ENCODE measurements at places on chromosomes 7 and 10. TPM values are rescaled to one million over a fixed set of nuclear protein-coding genes. Genes with fewer than 3 reads are reported as not detected.

- peaks cover 2% of the 10 kb centered on the region for H3K4me1 ChIP-seq
- no peaks in the 10 kb centered on the region for H3K27me3 ChIP-seq
- peak; percentile 86 for DNase-seq
- peak overlapping the region; percentile 14 for H3K27ac ChIP-seq
- H3K4me3 ChIP-seq: no peak overlapping the region
- no peaks in the 10 kb centered on the region for H3K36me3 ChIP-seq
Measured at GRCh38 chr10:10605551-10606081, 412.1 kb upstream of the CELF2 start.

- no peaks in the 10 kb centered on the region for H3K36me3 ChIP-seq
- no peaks in the 10 kb centered on the region for H3K27me3 ChIP-seq
- peak; percentile 90 for DNase-seq
- peaks cover 26% of the 10 kb centered on the region for H3K4me1 ChIP-seq
- no peak overlapping the region for H3K27ac ChIP-seq
- no peak overlapping the region for H3K4me3 ChIP-seq
Measured at GRCh38 chr10:78754269-78755062, 314.3 kb upstream of the ZMIZ1 start.

DNA sequence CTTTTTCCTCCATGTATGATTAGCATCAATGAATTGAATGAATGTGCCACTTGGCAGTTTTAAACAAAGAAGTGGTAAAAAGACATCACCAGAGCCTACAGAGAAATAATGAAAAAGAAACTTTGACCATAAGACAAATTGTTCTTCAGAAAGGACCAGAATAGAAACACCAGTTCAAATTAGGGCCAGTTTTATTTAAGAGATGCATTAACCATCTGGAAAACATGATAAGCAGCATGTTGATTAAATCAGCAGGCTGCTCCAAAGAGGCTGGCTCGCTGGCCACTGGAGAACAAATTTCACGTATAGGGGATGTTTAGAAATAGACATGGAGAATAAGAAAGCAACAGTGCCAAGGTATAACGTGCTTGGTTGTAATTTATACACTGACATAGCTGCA is 242.3 kb upstream of the AOAH start:
- H3K36me3 ChIP-seq: no peaks in the 10 kb centered on the region
- no peaks in the 10 kb centered on the region for H3K4me1 ChIP-seq
- DNase-seq: no peak
- no peaks in the 10 kb centered on the region for H3K27me3 ChIP-seq
- no peak overlapping the region for H3K4me3 ChIP-seq

GRCh38 chr7:2162959-2163358 is 69.8 kb downstream of the MAD1L1 start:
- no peak for DNase-seq
- no peaks in the 10 kb centered on the region for H3K27me3 ChIP-seq
- H3K27ac ChIP-seq: no peak overlapping the region
- no peak overlapping the region for H3K4me3 ChIP-seq
- 0 out of 2 replicates have a peak, but pooled peaks cover 1% of the 10 kb centered on the region for H3K36me3 ChIP-seq

- H3K27me3 ChIP-seq: no peaks in the 10 kb centered on the region
Measured at GRCh38 chr10:89518876-89519842, 16.2 kb downstream of the SLC16A12 start.

DNA sequence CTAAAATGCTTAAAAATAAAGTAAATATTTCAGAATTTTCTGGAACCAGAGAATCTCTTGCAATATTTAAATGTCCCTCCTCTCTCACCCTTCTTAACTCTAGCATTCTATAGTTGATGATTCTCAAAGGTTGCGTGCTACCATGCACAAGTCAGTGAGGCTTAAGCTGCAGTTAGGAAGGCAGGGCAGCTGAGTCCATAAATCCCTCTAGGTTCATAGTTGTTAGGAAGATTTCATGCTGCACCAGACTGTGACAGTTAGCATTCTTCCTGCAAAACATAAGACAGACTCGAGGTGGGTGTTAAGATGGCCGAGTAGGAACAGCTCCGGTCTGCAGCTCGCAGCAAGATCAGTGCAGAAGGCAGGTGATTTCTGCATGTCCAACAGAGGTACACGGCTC is 70.6 kb downstream of the MET start:
- H3K27ac ChIP-seq: no peak overlapping the region
- no peak for DNase-seq
- no peaks in the 10 kb centered on the region for H3K27me3 ChIP-seq
- no peak overlapping the region for H3K4me3 ChIP-seq

DNA sequence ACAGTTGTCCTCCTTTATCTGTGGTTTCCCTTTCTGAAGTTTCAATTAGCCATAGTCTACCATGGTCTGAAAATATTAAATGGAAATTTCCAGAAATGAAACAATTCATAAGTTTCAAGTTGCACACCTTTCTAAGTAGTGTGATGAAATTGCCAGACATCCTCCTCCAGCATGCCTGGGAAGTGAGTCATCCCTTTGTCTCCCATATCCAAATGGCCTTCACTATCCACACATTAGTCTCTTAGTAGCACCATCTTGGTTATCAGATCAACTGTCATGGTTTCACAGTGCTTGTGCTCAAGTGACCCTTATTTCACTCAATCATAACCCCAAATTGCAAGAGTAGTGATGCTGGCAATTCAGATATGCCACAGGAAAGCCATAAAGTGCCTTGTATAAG is 83.4 kb upstream of the PPP1R9A start:
- peak; percentile 1 for DNase-seq
- no peaks in the 10 kb centered on the region for H3K4me1 ChIP-seq

DNA sequence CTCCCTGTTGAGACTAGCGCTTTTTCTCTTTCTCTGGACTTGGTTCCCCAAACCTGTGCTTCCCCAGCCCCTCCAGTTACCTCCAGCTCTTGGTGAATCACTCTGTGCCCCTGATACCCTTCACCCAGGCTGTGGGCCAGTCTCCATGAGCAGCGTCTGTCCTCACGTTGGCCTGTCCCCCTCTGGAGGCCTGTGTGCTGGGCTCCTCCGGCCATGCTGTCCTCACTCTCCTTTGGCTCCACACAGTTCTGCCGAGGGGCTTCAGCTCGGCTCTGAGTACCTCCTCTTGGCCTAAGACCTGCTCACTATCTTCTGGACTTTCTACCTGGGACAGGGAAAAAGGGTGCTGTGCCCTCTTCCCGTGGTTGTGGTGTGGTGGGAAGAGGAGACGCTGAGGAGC is 140.2 kb upstream of the TNS3 start:
- H3K4me1 ChIP-seq: peaks cover 21% of the 10 kb centered on the region
- no peak overlapping the region for H3K27ac ChIP-seq
- DNase-seq: no peak
- no peak overlapping the region for H3K4me3 ChIP-seq
- H3K27me3 ChIP-seq: no peaks in the 10 kb centered on the region

DNA sequence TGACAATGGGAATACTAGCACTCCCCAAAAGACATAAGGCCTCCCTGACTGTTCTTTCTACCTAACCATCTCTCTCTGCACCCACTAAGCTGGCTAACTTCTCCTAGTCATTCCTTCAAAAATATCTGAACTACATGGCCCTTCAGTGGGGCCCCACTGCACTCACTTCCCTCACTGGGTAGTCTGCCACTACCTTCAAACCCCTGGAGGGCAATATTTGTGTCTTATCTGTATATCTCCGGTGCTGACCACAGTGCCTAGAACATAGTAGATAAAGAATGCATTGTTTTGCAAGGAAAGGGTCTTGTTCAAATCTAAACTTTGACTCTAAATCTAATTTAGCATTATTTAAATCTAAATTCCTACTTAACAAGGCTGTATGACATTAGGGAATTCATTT is 44.3 kb downstream of the CACUL1 start:
- no peak overlapping the region for H3K27ac ChIP-seq
- no peaks in the 10 kb centered on the region for H3K4me1 ChIP-seq
- no peaks in the 10 kb centered on the region for H3K27me3 ChIP-seq
- no peak for DNase-seq

DNA sequence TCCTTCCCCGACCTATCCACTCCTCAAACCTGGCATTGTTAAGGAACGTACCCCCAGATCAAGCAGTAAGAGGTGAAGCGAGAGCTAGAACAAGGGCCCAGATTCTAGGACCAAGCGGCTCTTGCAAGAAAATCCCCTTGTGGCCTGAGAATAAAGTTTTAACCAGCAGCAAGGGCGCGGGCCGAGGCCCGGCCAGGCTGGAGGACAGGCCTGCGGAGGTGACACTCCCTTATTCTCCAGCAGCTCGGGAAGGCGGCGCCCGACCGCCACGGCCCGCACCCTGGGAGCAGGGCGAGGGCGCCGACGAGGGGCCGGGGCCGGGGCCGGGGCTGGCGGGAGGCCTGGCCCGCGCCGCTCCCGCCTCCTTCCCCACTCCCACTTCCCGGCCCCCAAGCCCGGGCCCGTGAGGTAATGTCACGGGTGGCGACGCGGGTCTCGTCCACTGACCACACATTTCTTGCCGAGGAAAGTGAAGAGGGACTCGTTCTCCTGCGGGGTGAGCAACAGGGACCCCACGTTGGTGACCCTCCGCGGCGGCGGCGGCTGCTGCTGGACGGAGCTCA is 551 bp downstream of the WASL start:
- peak; percentile 28 for DNase-seq
- H3K4me1 ChIP-seq: peaks cover 2% of the 10 kb centered on the region
- H3K4me3 ChIP-seq: peak overlapping the region; percentile 74

PRSS37 gene
- not detected for total RNA-seq

ZNF503 gene
- total RNA-seq: 0.83 TPM

RADIL gene
- not detected for total RNA-seq

SLC29A3 gene
- total RNA-seq: 0.72 TPM
